ENCODE measurements at places on chromosomes 1 and 21.

DNA sequence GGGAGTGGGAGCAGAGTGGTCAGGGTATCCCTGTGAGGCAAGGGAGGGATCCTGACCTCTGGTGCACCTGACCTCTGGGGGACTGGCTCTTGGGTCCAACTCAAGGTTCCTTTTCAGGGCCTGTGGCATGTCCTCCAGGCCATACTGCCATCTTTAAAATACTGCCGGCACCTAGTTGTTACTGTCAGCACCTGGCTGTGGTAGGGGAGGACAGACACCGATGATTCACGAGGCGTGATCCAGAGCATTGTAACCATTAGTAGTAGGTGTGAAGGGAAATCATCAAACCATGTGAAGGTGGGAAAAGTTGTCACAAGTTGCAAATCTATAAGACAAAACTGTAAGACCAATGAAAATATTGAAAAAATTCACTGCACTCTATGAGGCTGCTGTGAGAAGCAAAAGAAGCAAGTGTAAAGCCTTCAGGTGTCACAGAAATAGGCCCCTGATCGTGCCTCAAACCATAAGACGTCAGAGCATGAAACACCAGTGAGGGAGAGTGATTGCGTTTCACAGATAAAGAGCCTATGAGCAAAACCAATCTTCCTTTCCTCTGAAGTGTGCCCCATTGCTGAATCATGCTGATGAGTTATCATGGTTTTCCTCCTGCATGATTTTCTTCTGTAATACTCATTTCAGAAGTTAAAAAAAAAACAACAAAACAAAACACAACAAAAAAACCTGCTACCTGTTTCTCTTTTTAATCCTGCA lies 55.3 kb downstream of the CDC7 start:
- DNase-seq, result peak; percentile 39

- DNase-seq, result no peak
These were observed 55.6 kb downstream of the TRAF5 start for GRCh38 chr1:211382182-211382713.

- no peak for DNase-seq
These were observed 110.9 kb upstream of the C21orf91 start for GRCh38 chr21:17930093-17930492.

GRCh38 chr21:31777857-31778256 lies 45.9 kb upstream of the SCAF4 start:
- DNase-seq, result no peak

DNA sequence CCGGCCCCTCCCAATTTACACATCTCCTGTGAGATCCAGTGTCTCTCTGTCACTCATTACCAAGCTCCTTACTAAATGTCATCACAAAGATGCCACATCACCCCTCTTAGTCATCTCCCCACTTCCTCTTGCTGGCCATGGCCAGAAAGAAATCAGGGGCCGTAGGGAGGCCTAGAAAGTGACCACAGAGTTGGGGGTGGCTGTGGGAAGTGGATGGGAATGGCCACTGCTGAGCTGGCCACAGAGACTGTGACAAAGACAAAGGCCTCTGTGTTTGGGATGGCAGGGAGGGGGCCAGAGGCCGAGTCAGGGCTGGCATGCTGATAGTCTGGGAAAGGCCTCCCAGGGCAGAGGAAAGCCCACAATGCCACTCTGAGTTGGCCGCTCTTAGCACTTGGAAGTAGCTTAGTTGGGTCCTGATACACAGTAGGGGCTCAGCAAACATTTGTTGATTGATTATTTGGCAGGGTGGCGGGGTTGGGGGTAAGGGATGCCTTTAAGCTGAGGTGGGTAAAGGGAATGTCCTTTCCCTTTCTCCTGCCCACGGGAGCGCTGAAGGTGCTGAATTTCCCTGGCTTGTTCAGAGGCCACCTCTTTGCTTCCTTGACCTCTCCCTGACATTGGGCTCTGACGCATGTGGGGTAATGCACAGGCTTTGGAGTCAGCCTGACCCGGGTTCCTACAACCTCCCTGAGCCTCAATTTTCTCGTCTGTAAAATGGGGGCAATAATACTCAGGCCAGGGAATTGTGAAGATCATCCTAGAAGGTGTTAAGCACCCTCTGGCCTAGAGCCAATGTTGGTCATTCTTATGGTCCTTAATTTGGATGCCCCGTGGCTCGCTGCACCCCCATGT lies 13.2 kb downstream of the NAV1 start:
- DNase-seq, result no peak

DNA sequence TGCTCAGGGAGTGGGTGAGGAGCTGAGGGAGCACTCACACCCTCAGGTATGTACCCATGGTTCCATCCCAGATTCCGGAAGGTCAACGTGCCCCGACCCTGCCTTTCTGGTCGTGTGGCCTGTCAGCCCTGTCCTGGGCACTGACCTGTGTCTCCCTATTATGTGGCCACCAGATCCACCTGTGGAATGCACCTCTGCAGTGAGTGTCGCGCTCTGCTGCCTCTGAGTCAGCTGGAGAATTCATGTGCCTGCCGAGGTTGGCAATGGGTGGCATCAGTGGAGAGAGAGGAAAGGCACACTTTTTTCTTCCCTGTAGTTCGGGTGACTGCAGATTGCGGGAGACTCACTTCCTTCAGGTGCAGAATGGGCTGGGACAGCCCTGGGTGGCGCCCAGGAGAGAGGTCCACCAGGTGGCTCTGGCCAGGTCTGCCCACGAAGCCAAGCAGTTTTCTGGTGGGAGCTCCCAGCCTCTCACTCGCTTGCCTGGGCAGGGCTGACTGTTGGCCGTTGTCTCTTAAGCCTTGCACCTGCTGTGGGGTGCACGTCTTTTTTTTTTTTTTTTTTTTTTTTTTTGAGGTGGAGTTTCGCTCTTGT lies 176.1 kb upstream of the TMEM51 start:
- DNase-seq, result no peak

GRCh38 chr1:244271691-244272308 lies 179.9 kb downstream of the ADSS2 start:
- DNase-seq, result no peak

DNA sequence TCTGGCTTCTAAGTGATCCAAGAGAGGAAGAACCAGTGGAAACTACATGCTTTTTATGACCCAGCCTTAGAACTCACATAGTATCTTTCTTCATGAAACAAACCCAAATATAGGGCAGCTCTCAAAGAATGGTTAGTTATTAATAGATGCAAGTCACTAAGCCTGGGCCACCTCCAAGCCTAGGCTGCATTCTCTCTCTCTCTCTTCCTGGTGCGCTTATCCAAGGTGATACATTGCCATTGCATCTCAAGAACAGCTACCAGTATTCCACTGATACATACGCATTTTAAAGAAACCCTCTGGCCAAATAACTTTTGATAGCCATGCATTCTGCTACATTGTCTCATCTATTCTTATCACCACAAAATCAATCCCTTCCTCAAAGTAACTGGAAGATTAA lies 455.6 kb upstream of the ADGRL2 start:
- no peak for DNase-seq

DNA sequence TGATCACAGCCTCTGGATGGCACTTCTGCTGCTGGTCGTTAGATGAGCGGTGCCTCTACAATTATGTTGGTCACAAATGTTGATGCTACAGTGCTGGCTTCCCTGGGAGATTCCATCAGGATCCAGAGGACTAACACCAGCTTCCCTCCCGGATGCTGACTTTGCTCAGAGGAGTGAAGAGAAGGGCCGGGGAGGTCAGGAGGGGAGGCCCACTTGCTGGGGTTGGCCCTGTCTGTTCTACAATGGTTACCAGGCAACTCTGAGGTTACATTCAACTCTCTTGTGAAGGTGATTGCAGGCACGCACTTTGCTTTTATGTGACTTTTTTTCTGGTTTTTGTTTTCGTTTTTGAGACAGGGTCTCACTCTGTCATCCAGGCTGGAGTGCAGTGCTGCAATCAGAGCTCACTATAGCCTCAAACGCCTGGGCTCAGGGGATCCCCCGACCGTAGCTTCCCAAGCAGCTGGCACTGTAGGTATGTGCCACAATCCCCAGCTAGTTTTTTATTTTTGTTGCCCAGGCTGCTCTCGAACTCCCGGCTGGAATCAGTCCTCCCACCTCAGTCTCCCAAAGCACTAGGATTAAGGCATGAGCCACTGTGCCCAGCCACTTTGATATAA lies 112.5 kb downstream of the ADSS2 start:
- no peak for DNase-seq

DNA sequence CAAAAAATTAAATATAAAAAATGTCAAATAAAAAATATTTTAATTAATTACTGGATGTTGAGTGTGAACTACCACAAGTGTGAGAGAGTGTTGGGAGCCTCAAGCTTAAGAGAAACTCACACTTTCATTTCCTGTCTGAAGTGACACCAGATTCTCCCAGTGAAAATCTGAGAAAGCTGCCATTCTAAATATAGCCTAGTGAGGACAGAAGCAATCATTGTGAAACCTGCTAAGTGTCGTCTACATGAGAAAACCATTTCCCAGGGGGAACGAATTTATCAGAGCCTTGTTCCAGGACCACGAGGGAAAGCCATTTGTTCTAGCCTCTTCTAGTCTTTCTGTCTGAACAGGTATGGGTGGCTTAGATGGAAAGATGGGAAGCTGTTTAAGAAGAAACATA lies 329.3 kb upstream of the PRMT6 start:
- DNase-seq, result no peak

DNA sequence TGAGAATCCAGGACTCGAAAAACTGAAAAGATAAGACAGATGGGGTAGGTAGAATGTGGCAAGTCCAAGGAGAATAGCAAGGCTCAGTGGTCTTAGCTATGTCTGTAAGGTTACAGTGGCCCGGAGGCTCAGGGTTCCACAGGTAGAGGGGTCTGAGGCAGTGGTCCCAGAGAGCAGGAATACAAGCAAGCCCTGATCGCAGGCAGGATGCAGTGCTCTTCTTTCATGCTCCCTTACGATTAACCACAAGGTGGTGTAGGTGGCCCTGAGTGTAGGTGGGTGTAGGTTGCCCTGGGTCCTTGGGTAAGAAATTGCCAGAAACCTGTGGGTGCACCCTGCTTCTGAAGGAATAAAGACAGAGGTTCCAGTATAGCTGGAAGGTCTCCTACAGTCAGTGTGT lies 99.1 kb upstream of the RAB3GAP2 start:
- DNase-seq, result no peak

DNA sequence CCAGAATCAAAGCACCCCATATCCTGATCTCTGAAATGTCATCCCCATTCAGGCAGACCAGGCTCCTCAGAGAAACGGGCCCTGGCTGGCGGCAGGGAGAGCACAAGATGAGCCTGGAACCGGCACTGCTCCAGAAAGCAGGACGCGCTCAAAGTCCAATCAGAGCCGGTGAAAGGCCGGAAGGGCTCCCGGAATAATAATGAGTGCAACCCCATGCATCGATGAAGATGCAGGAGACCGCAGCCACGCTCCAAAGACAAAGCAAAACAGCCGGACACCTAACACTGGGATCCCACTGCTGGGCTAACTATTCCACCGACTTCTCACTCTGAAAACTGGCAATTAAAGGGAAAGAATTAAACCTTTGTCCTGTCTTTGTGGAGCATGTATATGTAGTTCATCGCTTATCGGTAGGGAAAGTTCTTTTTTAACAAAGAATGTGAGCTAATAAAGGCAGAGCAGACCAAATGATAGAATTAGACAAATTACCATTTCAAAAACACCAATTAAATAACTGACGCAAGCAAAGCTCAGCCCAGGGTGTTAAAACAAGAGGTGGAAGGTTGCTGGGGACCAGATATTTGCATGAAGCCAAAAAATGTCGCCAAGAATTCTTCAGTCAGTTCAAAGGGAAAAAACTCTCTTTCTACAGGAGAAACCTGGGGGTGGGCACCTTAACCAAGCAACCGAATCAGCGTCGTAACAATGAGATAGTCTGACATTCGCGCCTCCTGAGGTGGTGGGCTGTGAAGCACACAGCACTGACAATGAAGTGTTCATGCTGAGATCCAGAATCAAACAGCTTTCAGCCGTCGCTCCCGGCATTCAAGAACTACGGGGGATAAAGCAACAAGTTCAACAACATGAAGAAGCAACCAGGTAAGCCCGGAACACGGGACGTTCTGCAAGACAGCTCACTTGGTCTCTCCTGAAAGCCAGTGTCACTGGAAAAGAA lies 95.2 kb downstream of the NPHP4 start:
- no peak for DNase-seq

- DNase-seq, result no peak
These were observed 61.7 kb downstream of the LGR6 start for GRCh38 chr1:202255343-202255742.

DNA sequence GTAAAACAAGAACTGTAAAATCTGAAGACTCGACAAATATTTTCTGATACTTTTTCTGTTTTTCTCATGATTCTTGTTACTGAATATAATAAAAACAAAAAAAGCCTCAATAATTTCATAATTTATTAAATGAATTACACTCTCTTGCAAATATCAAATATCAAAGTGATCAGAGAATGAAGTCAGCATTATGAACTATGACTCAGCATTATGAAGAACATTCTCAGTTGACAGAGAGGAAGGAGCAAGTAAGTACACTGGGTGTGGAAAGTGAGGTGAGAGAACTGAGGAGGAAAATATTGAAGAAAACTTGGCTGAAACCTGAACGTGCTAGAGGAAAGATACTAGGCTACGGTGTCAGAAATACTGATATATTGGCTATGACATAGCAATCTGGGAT lies 529.5 kb downstream of the KCNT2 start:
- DNase-seq, result no peak

DNA sequence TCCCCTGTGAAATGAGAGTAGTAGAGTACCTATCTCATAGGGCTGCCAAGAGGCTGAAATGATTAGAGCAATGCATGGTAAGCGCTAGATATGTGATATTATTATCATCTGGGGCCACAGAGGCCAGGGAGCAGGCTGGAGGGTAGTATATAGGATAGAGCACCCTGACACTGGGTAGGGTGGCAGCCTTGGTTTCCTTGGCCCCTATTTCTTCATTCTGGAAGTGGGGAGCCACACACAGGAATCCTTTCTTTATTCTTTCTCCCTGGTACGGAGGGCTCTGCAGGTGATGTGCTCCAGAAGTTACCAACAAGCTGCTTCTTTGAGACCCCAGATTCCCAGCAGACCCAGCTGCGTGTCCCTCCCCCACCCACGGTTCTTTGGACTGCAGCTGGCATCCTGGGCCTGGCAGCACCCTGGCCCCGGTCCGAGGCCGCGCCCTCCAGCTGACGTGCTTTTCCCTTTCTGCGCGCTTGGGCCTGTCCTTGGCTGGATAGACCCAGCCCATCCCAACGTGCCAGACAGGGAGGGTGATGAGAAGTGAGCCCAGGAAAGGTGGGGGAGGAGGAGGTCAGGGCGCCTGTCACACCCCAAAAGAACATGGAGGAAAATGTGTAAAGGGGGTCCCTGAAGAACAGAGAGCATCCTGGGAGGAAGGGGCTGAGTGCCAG lies 18.2 kb downstream of the INAVA start:
- DNase-seq, result no peak

- DNase-seq, result peak; percentile 57
These were observed 43.7 kb downstream of the KIF21B start for GRCh38 chr1:200979574-200980451.

All from stimulated activated CD4-positive, alpha-beta T cell treated with anti-CD3 and anti-CD28 coated beads, Interleukin-1b, Interleukin-23, amount 100 ng/mL, for 24 hours (primary cell).